Left colon (tissue), 2 donors: ENCODE measurements at places on chromosomes 12 and 14. TPM values are rescaled to one million over a fixed set of nuclear protein-coding genes. Genes with fewer than 3 reads are reported as not detected.

DNA sequence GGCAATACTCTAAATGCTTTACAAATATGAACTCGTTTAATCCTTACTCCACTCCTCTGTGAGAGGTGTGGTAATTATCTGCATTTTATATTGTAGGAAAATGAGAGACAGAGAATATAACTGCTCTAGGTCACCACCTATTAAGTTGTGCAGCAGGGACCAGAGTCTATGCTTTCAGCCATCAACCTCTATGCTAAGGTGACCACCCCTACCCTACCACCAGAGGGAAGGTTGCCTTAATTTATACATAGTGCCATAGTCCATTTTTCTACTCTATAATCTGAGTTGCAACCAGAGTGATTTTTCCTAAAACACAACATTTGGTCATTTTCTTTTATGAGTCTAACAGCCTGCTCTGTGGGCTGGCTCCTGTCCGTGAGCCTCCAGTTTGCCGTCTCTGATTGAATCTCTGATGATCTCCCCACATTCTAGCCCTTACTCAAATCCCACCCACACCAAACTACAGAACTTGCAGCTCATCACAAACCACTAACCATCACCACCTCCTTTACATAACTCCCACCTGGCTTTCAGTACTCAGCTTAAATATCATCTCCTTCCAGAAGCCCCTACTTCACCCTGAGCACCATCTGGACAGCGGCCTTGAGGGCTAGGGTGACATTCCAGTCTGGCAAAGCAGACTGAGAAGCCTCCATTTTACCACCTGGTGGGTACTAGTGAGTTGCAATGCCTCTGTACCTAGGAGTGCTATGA, 126.6 kb downstream of the PPM1H start:
- DNase-seq = no peak

Gene GPD1
- 1.8 TPM for total RNA-seq

Gene ASPG
- 60.8 TPM for total RNA-seq

DNA sequence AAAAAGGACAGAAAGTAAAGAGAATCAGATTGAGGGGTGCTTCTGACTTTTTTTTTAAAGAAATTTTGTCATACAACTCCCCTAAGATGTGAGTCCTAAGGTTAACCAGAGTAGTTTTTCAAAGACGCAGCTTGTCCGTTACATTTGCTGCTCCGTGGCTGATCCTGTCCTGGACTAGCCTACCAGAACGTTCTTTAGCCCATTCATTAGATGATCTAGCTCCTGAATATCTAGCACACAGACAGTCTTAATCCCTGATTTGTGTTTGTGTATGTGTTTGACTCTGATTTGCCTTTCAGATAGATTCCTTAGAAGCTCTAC, 60.3 kb downstream of the SAMD4A start:
- no peak for DNase-seq

GRCh38 chr14:74954947-74955228, 509 bp downstream of the PGF start:
- no peak for DNase-seq

DNA sequence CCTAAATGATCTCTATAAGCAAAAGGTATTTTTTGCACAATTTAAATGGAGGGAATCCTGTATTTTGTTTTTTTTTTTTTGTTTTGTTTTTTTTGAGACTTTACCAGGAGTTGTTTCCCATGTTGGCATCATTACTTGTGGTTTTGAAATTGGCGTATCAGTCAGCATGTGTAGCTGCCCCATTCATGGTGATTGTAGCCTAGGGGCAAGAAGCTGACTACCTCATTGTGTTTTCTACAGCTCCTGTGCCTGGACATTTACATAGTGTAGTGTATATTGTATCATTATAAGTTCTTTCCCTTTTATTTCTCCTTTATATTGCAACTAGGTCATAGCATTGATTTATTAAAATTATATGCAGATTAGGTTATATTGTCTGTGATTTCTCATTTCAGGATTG, 24.5 kb downstream of the SAMD4A start:
- no peak for DNase-seq

- no peak for DNase-seq
Measured at GRCh38 chr12:112852810-112853209, 54.0 kb upstream of the OAS1 start.

- DNase-seq = no peak
Measured at GRCh38 chr12:31471051-31471450, 119.9 kb downstream of the DENND5B start.

DNA sequence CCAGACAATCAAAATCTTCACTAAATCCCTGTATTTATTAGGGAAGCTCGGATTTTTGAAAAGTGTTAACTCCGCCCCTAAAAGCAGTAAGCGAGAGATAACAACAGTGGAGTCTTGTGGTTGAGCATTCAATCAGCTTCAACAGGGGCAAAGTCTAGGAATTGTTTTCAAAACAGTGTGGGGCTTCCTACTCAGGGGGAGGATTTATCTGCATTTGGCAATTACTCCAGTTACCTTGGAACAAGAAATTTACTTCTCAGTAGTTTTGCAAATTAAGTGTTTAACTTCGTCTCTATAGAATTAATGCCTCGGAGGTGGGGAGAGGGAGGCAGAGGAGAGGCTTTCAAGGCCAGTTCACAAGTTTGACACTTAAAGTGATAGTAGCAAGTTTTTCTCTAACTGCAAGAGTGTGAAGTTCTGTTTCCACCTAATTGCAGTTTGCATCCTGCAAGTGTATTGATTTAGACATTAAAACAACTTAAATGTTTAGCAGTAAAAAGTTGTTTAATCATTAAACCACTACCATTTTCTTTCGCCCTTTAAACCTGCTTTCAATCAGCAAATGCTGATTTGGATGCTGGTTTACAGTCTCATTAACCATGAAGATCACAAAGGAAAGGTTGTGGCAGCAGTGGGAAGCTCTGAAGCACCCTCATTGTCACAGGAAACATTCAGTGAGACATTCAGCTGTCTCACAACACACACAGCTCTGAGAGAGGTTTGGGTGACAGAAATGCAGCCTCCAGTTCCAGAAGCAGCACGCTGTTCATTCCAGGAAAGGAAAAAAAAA, 102.0 kb downstream of the HMGA2 start:
- DNase-seq = peak; percentile 19
